ENCODE measurements at places on chromosomes 11 and 22.

- no peak for DNase-seq
These were observed 1.1 kb downstream of the GNAZ start for GRCh38 chr22:23071230-23072076.

DNA sequence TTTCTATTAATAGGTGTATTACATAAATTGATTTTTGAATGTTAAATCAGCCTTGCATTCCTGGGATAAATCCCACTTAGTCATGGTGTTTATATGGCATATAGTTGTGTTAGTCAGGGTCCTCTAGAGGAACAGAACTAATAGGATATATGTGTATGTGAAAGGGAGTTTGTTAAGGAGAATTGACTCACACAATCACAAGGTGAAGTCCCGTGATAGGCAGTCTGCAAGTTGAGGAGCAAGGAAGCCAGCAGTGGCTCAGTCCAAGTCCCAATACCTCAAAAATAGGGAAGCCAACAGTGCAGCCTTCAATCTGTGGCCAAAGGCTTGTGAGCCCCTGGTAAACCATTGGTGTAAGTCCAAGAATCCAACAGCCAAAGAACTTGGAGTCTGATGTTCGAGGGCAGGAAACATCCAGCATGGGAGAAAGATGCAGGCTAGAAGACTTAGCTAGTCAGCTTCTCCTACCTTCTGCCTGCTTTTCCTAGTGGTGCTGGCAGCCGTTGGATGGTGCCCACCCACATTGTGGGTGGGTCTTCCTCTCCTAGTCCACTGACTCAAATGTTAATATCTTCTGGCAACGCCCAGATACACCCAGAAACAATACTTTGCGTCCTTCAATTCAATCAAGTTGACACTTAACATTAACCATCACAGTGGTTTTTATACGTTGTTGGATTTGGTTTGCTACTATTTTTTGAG, 12.9 kb downstream of the SFI1 start:
- no peak for DNase-seq

GRCh38 chr11:45180848-45181192, 34.4 kb downstream of the PRDM11 start:
- DNase-seq = peak; percentile 41

DNA sequence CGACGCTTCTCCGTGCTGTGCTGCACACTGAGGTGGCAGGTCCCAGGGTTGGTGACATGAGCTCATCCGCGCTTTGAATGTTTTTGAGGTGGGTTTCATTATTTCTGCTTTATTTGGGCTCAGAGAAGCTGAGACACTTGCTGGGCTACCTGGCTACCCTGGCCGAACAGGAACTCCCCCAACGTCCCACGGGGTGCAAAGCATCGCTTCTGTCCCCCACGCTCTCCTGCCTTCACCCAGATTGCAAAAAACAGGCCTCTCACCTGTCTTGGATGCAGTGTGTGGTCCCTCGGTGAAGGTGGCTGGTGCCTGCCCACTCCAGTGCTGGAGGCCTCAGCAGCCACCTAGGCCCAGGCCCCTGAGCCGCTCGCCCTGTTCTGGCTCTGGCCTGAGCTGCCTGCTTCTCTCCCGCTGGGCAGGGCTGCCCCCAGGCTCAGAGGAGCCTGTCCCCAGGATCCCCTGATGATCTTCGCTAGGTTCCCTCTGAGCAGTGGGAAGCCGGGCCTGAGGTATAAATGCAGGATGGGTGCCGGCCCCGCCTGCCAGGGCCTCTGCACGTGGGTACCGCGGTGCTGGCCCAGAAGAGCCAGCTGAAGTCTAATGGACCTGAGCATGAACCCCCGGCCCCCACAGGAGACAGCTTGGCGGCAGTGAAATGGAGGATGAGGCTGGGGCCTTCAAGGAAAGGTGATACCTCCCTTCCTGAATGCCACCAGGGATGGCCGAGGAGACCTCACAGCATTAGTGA, 15.8 kb upstream of the MRGPRD start:
- DNase-seq = no peak

DNA sequence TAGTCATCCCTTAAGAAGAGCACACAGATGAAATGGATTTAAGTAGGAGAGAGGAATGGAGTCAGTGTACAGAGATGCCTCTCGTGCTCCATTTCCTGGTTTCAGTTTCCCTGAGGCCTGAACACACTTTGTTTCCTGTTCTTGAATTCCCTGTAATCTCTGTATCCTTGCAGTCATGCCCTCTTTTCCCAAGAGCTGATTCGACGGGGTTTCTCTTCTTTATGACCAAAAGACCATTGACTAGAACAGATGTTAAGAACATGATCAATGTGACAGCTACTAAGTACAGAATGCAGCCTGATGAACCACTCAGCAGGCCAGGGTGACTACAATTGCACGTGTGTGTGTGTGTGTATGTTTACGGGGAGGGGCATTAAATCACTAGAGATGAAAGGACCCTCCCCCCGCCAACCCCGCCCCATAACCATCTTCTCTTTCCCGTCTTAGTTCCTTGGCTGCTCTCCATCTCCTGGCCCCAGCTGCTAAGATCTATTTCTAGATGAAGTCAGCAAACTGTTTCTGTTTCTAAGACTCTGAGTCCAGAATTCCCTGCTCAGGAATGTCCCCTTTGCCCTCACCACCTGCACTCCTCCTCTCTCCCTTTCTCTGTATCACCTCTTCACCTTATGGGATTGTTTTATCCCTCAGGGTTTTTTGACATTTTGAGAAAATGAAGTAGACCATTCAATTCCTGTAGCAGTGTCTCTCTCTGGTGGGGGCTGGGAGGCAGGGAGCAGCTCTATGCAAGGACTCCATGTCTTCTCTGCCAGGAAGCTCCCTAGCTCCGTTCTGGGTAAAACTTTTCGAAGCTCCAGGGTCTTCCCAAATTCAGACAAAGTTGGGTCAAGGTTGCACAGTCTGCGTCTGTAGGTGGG, 26.0 kb downstream of the SLC22A6 start:
- no peak for DNase-seq

DNA sequence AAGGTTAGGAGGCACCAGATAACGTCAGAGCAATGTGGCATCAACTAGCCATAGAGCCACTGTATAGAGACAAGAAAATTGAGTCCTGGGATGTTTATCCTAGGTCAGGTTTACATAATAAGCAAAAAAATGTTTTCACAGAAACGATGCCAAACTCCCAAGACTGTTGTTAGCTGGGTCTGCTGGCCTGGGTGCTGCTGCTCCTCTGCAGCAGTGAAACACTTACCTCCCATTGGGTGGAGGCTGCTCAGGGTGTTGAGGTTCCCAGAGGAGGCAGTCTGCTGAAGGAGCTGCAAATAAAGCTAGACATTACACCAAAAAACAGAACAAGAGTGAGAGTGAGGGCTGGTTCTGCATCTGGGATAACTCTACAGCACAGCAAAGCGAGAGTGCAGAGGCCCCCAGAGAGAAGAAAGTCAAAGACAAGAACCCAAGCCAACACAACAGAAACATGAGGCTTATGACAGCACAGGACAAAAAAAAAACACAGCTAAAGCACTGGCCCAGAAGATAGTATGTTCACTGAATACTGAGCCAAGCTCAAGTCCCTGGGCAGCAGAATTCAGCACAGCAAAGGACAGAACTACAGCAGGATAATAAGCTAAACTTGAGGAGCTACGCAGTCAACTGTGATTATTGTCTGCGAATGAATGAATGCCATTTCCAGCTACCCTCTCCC, 29.9 kb upstream of the RAPSN start:
- no peak for DNase-seq

DNA sequence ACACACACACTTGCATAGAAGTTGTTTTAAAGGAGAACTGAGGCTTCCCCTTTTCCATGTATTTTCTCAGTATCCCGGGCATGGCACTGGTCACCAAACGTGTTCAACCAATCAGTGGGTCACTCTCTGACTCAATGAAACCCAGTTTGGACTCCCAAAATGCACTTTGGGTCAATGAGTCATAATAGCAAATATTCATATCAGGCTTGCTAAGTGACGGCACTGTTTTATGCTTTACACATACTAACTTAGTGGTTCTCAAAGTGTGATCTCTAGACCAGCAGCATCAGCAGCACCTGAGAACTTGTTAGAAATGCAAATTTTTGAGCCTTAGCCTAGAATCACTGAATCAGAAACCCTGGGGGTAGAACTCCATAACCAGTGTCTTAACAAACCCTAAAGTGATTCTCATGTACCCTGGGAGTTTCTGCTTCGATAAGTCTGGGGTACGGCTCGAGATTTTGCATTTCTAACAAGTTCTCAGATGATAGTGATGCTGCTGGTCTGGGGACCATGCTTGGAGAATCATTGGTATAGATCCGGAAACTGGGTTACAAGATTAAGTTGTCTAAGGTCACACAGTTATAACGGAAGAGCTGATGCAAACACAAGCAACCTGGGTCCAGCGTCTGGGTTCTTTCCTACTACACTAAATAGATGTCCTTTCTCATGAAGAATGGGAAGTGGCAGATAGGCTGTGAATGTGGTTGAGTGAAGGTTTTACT, 35.6 kb downstream of the ETS1 start:
- peak; percentile 38 for DNase-seq

Data from activated B cell treated with CpG ODN at 0.5 μM for 24 hours (primary cell).